ENCODE measurements at places on chromosomes 12 and 14.

- DNase-seq = no peak
Measured at GRCh38 chr12:113120670-113121370, 14.7 kb downstream of the RASAL1 start.

GRCh38 chr12:65199604-65200003, 30.2 kb downstream of the LEMD3 start:
- DNase-seq = no peak

GRCh38 chr12:39804898-39805297, 185.3 kb upstream of the ABCD2 start:
- no peak for DNase-seq

DNA sequence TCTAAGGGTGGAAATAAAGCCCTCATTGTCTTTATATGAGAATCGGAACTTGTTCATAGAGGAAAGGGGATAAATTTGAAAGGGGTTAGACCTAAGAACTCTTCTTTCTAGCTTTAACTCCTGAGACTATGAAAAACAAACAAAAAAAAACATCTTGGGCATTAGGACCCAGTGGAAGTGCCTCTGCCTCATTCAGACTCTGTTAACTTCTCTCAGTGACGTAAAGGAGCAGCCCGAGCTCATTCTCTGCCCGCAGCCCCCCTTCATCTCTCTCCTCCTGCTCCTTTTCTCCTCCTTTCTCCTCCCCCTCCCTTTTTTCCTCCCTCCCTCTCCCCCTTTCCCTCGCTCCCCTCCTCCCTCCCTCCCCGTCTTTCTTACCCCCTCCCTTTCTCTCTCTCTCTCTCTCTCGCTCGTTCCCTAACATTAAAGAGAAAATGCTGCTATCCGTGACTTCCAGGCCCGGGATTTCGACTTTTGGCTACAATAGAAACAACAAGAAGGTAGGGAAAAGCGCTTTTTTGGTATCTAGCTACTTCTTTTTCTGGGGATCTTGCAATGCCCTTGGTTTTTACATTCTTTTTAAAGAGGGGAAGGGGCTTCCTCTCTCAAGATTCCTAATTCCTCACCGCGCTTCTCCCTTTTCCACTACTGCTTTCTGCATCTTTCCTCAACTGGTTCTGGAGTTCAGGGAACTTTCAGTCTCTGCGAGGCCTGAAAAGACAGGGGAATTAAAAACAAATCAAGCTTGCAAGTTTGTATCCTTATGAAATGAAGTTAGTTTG, at the start of gene RBMS2:
TSS of gene RBMS2 (plus strand) at position 231 of the 782 bp plus-strand sequence. CDS start at position 435, 204 bp downstream.
- no peak for DNase-seq

- DNase-seq = no peak
Measured at GRCh38 chr12:78457938-78458337, 406.6 kb upstream of the SYT1 start.

DNA sequence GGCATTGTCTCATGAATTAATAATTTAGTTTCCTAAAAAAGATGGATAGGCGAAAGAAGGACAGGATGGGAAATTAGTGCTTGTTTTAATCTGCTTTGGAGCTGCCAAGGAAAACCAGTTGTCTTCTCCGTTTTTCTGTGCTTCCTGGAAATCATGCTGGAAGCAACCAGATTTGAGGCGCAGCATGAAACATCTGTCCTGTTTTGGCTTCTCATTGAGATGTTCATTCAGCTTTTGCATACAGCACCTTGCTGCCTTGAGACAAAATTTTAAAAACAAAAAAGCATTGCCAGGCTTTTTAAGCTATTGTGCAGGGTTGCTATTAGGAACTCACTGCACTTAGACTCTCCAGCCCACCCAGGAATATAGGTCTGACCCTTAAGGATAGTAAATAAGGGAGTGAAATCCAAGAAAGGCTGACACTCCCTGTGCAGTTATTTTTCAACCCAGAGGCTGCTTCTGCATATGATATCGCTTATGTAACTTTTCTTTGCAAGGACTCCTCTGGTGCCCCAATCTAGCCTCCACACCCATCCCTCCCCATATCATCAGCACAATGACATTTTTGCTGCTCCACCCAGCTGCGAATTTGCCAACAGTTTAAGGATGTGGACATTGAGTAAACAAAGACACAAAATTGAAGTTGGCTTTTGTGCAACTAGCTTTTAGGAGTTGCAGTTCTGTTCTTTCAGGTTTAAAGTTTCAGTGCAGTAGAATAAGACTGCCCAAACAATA, 46.9 kb upstream of the MDM1 start:
- DNase-seq = no peak

DNA sequence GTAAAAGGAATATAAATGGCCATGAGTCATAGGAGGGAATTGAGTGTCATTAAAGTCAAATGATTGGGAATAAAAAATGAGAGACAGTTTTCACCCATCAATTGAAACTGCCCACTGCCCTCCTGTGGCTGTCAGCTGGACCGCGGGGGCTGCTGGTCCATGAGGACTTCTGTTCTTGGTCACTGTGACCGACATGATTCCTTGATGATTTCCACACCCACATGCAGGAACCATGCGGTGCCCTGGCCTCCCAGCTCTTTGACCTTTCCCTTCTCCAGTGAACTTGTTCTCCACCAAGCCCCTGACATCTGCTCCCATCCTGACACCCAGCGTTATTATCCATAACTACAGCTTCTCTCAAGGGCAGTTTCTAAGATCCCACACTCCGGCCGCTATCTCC, 48.4 kb downstream of the C12orf75 start:
- DNase-seq = no peak

- no peak for DNase-seq
Measured at GRCh38 chr12:53045696-53046045, 4.2 kb upstream of the TNS2 start.

- DNase-seq = no peak
Measured at GRCh38 chr14:32085845-32086383, 8.8 kb downstream of the ARHGAP5 start.

DNA sequence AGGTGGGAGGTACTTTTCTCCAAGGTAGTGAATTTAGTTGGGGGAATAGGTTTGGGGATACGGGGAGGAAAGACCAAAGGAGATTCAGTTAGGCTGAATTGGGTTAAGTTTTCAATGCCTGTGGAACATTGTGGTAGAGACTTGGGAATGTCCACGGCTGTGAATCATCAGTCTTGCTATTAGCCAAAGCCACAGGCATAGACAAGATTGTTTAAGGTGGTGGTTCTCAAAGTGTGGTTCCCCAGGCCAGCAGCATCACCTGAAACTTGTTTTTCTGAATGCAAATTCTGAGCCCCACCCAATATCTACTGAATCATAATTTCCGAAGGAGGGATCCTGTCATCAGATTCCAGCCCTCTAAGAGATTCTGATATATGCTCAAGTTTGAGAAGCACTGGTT, 316.2 kb downstream of the EGLN3 start:
- no peak for DNase-seq

- DNase-seq = no peak
Measured at GRCh38 chr14:75851574-75851866, 130.3 kb downstream of the TGFB3 start.

DNA sequence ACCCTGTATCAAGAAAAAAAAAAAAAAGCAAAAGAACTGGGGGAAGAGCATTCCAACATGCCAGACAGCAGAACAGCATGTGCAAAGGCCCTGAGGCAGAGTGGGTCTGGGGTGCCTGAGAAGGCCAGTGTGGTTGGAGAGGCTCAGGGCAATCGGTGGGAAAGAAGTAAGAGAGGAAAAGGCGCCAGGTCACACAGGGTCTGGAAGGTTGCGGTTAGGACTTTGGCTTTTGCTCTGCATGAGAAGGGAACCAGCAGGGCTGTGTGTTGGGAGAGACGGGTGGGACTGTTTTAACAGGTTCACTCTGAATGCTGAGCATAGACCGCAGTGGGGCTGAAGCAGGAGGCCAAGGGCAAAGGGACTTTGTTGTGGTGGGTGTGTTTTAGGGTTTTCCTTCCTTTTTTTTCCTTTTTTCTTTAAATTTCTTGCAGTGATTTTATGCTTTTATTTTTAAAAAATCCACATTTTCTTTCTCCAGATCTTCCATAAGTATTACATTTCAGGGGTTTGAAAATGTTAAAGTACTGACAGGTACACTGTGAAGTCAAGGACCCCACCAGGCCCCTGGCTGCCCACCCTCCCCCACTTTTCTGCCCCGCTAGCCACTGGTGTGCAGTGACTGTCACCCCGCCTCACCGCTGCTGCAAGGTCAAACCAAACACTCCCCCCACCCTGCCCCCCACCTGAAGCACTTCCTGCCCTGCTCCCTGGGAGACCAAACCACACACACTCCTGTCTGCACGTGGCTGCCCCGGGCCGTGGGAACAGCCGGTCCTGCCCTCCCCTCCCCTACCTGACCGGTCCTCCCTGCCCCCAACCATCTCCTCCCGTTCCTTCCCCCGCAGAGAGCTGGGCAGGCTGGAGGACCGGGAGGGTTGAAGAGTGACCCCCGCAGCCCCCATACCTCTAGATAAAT, 30.0 kb downstream of the DTX1 start:
- DNase-seq = no peak

DNA sequence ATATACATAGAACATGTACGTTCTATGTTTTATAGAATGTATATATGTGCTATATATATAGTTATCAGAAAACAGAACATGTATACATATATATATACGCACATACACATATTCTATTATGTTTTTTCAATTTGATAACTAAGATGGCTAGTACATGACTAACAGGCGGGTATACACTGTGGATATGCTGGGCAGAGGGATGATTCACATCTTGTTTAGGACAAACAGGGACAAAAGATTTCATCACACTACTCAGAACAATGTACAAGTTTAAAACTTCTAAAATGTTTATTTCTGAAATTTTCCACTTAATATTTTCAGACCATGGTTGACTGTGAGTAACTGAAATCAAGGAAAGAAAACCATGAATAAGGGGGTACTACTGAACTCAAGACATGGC, 17.4 kb downstream of the TIMELESS start:
- no peak for DNase-seq

GRCh38 chr12:99224237-99224636, 423.3 kb upstream of the GARIN6 start:
- no peak for DNase-seq

DNA sequence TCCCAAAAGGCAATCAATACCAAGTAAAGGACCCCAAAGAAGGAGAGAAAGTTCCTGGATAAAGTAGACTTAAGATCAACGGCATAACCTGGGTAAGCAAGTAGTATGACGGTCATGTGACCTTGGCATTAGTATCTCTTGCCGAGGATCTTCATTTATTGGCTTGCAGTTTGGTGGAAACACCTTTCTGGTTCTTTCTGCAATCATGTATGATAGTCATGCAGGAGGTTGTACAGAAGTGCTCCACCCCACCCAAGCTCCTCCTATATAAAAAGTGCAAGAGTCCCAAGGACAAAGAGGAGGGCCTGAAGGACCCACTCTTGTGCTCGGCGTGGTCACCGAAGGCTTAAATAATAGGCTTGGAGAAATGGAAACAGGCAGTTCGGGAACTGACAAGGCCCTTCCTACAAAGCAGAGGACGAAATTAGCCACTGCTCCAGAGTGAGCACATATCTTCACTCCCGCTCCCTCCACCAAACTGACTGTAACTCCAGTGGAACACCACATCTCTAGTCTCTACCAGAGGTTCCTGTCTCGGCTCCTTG, 750 bp downstream of the CS start:
- no peak for DNase-seq

DNA sequence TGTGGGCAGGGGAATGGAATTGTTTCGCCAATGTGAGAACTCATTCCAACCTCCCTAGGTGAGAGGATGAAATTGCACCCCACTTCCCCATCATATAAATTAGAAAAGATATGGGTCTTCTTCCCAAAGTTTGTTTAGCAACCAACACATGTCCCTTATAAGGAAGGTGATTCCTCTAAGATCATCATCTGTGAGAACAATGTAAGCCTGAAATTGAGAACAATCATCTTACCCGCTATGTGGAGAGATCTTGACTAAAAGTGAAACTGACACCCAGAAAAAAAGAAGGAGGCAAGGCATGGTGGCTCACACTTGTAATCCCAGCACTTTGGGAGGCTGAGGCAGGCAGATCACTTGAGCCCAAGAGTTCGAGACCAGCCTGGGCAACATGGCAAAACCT, 173.2 kb upstream of the HMGA2 start:
- no peak for DNase-seq

- DNase-seq = no peak
Measured at GRCh38 chr12:70686299-70686698, 49.1 kb upstream of the PTPRB start.

- DNase-seq = no peak
Measured at GRCh38 chr12:72300728-72301127, 28.6 kb downstream of the TRHDE start.

DNA sequence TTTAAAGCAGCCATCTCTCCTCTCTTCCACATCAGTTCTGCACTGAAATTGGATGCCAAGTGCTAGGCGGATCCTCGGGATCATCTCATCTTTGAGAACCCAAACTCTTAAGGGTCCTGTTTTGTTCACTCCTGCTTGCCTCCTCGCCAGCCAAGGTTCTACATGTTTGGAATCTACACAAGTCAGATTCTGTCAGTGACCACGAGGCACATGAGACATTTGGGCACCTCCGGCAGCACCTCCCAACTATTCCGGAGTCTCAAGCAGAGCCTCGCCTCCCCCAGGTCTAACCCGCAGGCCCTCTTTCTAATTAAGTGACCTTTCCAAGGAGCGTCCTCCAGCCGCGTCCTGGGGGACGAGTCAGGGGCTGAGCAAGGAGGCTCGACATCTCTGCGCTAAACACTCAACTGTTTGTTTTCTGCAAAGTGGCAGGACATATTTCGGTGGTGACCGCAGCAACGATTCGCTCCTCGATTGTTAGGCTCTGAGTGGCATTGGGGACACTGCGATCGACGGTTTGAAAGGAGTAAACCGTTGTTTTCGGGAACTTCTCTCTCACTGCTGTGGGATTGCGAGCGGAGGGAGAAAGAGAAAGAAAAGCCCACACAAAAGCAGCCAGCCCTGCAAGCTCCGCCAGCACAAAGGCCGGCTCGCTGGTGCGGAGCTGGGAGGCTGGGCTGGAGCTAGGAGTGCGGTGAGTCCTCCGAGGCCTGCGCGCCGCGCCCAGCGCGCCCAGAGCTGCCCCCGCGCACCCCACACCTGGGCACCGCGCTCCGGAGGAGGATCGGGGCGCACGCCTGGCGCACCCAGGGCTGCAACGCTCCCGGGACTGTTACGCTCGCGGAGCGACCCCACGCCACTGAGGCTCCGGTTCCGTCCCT, 640 bp downstream of the ARMH4 start:
- no peak for DNase-seq

- DNase-seq = no peak
Measured at GRCh38 chr12:105222284-105222655, 13.7 kb downstream of the APPL2 start.

- no peak for DNase-seq
Measured at GRCh38 chr12:46752396-46752795, 73.4 kb downstream of the SLC38A4 start.

DNA sequence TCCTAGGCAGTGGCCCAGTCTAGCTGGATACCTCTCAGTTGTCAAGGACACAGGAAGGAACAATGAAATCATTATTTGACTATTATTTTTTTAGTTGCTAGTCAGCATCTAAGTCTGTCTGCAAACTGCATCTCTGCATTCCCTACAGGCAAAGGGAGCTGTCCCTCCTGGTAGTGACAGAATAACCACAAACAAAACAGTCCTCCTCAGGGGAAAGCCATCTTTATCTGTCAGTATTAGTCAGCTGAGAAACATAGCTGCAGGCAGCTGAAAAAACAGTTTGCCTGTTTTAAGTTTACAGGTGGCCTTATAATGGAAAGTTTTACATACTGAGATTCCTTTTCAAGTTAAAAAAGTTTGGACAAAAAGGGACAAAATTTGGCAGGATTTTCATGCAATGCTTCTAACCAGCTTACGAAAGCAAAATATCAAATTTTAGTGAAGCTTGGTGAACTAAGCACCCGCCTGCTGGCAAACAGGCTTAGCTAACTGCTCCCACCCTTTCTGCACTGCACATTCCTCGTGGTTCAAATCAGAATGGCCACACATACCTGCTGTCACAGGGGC, 29.5 kb downstream of the SLC25A21 start:
- no peak for DNase-seq

Measured in cortex of kidney (tissue), 1 donor.